ENCODE measurements at places on chromosomes 2 and 18.

DNA sequence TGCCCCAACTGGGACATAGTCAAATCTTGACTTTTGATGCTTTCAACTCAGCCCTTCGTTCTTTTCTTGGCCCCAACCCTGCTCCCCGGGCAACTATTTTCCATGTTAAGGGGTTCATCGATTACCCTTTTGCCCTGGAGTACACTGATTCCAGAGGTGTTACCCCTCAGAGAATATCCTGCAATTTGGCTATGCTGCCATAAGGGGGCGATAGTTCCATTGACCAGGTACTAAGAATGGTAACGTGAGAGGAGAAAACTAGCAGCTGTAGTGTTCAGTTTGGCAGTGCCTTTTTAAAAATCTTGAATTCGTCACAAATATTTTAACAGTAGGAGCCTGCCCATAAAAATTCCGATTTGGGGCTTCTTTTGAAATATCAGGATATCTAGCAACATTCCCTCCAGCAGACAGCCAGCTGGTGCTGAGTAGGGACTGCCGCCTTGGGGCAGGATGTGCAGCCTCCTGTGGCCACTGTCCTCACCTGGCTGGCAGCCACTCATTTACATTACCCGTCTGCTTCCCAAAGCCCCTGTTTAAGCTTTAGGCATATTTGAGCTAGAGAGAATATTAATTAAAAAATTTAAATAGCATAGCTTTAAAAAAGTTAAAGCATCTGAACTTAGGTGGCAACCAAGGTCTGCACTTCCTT, 146.3 kb upstream of the SKOR2 start:
- DNase-seq: no peak

- DNase-seq: no peak
Observed at GRCh38 chr2:68193787-68194372, 36.2 kb downstream of the PNO1 start.

GRCh38 chr2:50596515-50596914, 435.4 kb downstream of the NRXN1 start:
- DNase-seq: no peak

GRCh38 chr2:66749566-66749965, 314.6 kb downstream of the MEIS1 start:
- no peak for DNase-seq

All from activated T-cell treated with anti-CD3 and anti-CD28 coated beads for 4 hours (primary cell).